C1 segment of cervical spinal cord (tissue), 14 donors: ENCODE measurements at places on chromosomes 11 and 22.

DNA sequence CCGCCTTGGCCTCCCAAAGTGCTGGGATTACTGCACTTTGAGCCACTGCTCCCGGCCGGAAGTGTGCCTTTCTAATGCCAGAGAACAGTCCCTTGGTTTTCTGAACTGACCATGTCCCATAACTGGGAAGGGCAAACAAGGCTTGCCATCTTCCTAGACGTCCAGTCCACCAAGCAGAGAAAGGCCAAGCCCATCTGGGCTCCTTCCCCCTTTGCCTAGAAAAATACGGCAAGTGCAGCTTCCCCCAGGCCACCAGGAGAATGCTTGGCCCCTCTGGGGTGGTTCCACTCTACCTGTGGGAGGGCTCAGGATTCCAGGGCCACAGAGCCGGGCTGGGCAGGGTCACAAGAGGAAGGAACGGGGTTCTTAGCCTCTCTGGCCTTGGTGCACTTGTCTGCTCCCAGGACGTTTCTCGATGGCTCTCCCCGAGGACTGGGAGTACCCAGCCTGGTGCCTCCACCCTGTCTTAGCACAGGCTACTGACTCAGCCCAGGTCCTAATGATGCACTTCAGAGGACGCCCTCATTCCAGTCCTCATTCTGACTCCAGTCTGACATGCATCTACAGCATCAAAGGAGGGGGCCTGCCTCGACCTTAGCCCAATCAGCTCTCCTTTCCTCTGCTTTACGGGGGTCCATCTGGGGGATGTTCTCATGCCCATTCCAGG, 1.2 kb downstream of the USP2 start:
- no peak for DNase-seq

GRCh38 chr11:45647786-45648185, 17.6 kb downstream of the CHST1 start:
- no peak for DNase-seq

- no peak for DNase-seq
Observed at GRCh38 chr22:36457688-36458450, 23.6 kb downstream of the TXN2 start.

DNA sequence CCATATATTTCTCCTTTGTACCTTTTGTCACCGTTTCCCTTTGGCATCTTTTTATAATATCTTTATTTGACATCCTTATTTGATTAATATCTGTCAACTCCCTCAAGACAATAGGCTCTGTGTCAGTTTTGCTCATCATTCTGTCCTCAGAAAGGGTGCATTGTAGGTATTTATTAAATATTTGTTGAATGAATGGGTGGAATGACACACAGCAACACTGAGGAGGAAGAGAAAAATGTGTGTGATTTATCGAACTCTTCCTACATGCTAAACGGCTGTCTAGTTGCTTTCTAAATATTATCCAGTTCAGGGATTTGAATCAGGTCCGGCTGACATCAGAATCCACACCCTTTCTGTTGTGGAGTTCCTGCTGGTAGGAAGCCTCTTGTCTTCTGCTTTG, 98.2 kb downstream of the NAV2 start:
- DNase-seq: no peak

- DNase-seq: no peak
Observed at GRCh38 chr11:86172894-86173293, 71.7 kb upstream of the EED start.
